Fibroblast of skin of left quadriceps (primary cell): ENCODE measurements at places on chromosomes 2 and 18.
A peak's percentile ranks its signal among the peaks of the same experiment; 100 is the strongest.

DNA sequence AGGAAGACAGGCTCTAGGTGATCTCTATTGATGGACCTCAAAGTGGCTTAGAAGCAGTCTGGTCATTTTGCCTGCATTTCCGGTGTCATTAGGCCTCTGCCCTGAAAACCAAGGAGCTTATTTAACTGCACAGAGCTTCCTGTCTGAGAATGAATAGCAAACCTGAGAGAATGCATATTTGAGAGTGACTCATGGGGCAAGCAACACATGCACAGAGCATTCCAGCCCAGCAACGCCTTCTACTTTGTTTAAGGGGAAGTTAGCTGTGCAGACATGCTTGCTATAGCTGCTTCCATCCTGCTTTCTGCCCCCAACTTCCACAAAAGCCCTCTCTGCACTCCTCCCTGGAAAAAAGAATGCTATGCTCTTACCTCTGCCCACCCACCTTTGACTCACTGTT is 232.8 kb downstream of the GRB14 start:
- peak; percentile 56 for DNase-seq

GRCh38 chr2:8729939-8730338 is 48.1 kb downstream of the ID2 start:
- no peak for DNase-seq

GRCh38 chr18:12518326-12518725 is 110.6 kb downstream of the PRELID3A start:
- DNase-seq = peak; percentile 31

- DNase-seq = no peak
These were observed 478.5 kb upstream of the ID2 start for GRCh38 chr2:8203364-8203763.

- DNase-seq = no peak
These were observed 99.3 kb upstream of the FZD5 start for GRCh38 chr2:207868855-207869596.

DNA sequence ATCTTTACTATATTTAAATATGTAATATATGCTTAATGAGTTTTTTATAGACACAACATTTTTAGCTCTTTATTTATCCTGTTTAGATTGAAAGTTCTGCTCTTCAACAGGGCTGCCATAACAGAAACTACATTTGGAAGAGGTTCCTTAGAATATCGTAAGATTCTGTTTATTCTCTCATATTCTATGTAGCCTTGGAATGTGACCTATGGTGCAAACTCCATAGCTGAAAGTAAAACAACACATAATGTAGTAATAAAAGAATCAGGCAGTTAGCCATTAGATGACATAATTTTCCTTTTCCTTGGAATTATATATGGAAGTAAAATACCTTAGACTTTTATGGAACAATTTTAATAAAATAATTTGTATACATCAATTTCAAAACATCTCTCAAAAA is 91.3 kb downstream of the ZNF804A start:
- peak; percentile 12 for DNase-seq

DNA sequence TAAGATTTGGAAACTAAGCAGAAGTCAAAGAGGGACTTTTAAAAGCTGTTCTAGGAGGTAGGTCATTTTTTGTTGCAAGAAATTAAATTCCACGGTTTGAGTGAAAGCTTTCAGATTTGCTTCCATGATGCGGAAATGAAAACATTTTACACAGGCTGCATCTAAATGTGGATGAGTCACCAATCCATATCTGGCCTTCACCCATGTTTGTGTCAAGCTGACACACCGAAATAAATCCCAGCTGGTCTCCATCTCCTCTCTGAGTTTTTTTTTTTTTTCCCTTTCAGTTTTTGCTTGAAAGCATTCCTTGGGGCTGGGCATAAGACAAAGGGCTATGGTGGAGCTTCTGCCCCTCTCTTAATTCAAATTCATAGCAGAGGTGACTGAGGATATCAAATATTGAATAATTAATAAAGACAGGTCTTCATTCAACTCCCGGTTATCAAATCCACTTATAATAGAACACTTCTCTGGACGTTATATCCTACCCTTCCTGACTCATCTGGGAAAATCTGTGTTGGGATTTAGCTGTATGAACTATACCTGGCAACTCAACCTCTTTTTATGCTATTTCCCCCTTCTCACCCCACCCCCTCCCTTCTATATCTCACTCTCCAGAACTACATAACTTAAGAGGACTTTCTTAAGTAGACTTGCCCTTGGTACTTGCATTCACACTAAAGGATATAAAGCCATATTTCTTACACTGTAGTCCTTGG is 558.3 kb upstream of the GCFC2 start:
- DNase-seq = peak; percentile 13

GRCh38 chr2:85560812-85561279 is 447 bp downstream of the GGCX start:
- DNase-seq = no peak

DNA sequence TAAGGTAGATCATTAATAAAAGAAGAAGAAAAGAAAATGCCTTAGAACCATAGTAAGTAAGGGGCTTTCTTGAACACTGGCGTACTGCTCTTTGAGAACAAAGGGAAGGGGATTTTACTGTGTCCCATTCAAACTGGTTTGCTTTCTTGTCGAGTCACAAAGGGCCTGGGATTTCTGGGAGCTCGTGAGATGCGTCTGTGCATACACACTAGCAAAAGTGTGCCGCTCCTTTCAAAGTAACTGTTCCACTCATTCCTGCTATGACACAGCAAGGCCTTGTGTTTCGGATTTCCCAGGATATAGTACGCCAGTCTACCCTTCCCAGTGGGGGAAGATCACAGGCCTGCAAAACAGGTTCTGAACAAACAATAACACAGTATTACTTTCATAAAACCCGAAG is 93.0 kb downstream of the KCTD18 start:
- no peak for DNase-seq

DNA sequence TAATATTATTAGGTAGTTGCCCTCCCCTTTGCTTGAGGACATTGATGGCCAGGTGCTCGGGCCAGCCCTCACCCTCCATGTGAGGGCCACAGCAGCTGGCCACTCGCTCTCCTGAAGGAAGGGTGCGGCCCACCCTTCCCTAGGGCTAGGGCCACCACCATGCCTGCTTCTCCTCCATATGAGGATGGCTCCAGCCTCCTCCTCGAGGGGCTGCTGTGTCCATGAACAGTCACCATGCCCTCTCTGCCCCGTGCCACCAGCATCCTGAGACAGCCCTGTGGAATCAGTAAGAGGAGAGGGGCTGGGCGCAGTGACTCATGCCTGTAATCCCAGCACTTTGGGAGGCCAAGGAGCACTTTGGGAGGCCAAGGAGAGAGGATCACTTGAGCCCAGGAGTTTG is 2.4 kb downstream of the GPR17 start:
- DNase-seq = no peak

DNA sequence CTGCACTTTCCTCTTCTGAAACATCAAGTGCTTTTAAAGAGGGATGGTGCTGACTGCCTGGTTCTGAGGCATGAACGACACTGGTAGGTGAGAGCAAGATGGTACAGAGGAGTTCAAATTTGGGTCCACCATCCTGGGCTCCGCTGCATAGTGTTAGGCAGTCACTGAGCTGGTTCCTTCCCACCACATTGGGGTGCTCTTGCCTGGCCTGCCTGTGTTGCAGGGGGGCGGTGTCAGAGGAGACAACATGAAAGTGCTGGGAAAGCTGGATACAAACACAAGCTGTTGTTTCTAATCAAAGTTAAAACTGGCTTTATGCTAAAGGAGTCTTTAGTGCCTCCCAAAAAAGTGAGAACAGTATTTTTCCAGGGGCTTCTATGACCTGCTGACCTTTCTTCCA is 258.1 kb downstream of the GBX2 start:
- DNase-seq = no peak

- no peak for DNase-seq
These were observed 14.5 kb upstream of the SULT1C4 start for GRCh38 chr2:108363024-108363907.

DNA sequence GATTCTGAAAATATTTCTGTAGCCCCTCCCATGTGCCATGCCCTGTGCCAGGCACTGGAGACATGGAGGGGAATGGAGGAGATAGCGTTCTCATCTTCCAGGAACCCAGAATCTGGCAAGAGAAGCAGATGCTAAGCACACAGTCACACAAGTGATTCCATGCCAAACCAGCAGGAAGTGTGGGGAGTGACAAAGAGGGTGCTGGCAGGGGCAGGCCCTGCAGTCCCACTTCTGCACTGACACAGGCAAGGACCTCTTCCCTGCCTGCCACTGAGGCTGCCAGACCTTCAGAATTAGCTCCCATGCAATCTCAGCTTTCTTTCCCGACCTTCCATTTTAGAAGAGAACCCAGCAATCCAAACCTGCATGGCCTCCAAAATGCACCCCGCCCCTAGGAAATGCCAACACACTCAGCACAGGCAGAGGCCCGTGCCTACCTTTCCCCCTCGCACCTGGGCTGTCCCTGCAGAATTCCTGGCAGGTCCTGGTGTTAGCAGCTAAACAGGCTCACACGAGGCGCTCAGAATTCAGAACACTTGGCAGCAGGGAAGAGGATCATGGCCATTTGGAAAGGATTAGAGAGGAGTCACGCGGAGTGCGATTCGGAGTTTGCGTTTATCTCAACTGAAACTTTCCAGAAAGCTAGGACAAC is 155.3 kb downstream of the MSH2 start:
- no peak for DNase-seq

DNA sequence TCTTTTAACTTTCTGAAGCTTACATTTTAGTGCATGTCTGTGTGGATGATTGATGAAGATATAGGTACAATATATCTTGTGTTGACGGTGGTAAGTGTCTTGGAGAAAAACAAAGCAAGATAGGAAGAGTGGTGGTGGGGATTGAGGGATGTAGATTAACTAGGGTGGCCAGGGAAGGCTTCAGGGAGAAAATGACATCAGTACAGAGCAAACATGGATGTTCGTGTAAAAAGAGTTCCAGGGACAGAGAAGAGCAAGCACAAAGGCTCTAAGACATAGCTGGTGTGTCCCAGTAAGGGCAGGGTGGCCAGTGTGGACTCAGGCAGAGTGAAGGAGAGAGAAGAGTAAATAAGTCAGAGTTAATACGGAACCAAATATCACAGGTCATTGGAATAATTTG is 2.7 kb upstream of the CERS6 start:
- no peak for DNase-seq
